ENCODE measurements at places on chromosomes 4 and X.

DNA sequence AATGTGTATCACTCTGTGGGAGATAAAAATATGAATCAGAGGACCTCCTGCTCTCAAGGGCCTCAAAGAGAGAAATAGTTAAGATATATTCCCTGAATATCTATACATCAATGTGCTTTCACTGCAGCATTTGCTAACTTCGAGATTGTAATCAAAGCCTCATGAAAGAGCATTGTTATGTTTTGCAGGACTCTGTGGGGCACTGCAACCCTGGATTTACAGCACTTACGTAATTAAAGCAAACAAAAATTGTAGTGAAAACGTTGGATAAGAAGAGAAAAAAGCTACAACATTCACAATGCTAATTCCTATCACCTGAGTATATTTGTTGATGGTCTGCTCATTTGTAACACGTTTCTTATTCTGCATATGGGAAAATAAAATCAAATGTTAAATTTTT, 48.0 kb downstream of the ETNPPL start:
- no peak for DNase-seq

- DNase-seq = no peak
Measured at GRCh38 chr4:154877110-154877760, 96.2 kb downstream of the RBM46 start.

DNA sequence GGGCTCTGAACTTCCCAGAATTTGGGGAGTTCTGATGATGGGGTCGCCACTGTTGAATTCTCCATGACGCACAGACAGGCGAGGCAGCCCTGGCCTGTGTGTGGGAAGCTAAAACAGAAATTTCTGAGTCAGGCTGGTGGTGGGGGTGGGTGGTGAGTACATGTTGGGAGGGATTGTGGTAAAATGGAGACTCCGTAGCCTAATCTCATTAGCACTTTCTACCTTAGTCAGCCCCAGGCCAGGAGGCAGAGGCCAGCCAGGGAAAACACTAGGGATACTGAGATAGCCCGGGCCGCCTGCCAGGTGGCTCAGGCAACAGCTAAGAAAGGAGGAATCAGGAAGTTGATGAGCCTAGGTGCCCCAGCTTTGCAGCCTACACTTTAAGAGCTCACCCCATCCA, 39.3 kb upstream of the NHSL2 start:
- DNase-seq = no peak

- no peak for DNase-seq
Measured at GRCh38 chr4:61583696-61584095, 383.6 kb downstream of the ADGRL3 start.

DNA sequence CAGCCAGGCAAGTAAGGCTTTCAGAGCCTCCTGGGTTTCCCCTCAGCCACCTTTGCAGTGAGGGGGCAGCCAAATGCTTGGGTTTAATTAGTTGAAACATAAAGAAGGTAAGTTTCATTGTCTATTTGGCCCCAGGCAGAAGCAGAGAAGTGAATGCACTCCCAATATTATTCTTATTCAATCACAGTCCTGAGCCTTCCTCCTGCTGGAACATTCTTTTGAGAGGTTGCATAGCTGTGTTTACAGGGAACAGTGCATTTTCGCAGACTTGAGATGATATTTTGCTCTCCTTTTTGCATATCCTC, 13.9 kb downstream of the SLC2A9 start:
- no peak for DNase-seq

- DNase-seq = no peak
Measured at GRCh38 chr4:43987331-43987944, 461.2 kb downstream of the KCTD8 start.

GRCh38 chr4:54659313-54659712, 1.6 kb downstream of the KIT start:
- DNase-seq = no peak

DNA sequence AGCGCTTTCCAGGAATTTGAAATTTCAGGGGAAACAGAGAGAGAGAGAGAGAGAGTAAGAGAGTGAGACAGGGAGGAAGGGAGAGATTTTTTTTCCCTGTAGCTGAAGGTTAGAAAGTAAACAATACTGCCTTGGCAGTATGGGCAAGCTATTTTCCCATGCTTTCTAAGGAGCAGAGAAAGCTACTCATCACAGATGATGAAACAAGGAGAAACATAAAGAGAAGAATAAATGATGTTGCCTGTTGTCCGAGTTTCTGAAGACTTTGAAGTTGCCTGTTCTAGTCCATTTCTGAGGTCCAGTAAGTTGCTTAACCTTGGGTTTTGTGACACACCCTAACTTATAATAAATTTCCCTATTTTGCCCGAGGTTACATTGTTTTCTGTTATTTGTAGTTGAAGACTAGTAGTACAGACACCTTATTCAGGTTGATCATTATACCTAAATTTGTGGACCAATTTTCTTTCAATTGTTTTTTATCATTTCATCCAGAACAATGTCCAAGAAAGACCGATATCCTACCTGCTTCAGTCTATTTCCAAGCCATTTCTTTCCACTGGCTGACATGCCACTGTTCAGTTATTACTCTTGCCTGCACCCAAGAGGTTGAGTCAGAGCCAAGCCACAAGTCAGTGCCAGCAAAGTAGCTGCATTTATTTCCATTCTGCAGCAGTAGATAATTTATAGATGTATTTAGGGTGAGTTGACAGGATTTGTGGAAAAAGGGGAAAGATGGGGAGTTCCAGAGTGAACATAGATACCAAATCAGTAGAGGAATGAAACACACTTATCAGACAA, 49.7 kb upstream of the SLC16A2 start:
- DNase-seq = no peak

GRCh38 chr4:122797405-122798094, 29.1 kb upstream of the FGF2 start:
- DNase-seq = no peak

DNA sequence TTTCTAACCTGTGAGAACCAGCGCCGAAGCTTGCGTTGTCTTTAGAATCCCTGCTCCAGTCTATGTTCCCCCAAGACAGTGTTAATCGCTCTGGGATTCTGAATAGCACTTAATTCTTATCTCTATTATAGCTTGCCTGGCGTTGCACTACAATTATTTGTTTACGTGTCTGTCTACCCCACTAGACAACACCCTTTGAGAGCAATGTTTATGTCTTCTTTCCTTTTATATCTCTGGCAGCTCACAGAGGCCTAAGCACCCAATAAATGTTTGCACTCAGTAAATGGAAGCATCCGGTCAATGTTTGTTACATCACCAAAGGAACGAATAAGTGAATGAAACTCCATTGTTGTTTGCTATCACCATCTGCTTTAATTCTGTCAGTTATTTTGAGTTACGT, 4.8 kb upstream of the NHS start:
- DNase-seq = no peak

DNA sequence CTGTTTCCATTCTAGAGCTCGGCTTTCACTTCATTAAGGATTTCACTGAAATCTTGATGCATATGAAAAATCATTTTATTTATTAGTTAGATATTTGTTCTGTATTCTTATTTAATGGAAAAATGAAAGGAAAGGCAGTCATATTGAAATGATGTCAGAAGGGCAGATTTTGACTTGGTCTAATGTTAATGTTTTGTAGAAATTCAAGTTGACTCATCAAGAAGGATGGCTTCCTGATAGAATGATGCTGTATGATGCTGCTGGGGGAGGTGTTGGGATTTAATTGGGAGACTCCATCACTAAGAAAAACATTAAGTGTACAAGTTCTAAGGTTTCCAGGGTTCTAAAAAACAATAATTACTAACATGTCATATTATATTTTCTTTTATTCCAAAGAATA, 204.8 kb downstream of the PDGFC start:
- no peak for DNase-seq

GRCh38 chr4:140595065-140595464, 26.3 kb upstream of the UCP1 start:
- DNase-seq = no peak

GRCh38 chr4:106602711-106603110, 234.1 kb upstream of the GIMD1 start:
- no peak for DNase-seq

- no peak for DNase-seq
Measured at GRCh38 chr4:74541667-74542066, 96.7 kb downstream of the AREG start.

DNA sequence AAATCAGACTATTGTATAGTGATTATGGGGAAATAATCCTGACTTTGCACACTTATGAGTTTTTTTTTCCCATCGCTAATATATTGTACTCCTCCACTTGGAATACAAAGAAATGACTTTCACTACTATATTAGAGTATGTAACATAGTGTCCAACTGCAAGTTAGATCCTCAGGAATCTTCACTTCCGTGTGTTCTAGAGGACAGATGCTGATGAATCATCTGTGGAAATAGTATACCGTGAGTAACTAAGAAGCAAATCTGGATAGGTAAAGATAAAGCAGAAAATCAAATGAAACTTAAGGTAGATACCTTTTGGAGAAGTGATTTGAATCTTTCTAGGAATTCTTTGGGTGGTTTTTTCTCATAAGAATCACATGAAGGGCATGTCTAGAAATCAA, 8.3 kb downstream of the IL21 start:
- no peak for DNase-seq

DNA sequence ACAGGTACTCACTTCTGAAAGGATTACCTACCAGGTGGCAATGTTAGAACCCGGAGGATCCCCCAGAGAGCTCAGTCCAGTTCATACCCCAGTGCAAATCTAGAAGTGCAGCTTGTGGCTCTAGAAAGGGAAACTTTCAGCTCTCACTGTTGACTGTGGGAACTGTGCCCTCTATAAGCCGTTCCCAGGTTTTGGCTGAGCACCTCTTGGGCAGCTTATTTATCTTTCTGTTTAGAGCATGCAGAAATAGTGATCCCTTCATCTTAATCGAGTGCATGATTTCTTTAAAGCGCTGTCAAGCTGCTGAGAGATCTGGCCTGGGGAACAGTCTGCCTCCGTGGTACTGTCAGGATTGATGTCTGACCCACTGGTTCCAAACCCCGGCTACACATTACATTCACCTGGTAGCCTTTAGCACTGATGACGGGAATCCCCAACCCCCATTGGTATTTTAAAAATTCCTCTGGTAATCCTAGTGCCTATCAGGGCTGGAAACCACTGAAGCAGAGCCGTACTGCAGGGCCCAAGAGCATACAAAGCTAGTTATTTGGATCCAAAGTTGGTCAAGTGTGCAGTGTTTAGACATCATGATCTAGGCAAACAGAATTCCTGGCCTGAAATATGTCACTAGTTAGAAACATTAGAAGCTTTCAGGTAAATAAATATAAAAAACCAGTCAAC, 103.2 kb downstream of the KLHL8 start:
- DNase-seq = no peak

DNA sequence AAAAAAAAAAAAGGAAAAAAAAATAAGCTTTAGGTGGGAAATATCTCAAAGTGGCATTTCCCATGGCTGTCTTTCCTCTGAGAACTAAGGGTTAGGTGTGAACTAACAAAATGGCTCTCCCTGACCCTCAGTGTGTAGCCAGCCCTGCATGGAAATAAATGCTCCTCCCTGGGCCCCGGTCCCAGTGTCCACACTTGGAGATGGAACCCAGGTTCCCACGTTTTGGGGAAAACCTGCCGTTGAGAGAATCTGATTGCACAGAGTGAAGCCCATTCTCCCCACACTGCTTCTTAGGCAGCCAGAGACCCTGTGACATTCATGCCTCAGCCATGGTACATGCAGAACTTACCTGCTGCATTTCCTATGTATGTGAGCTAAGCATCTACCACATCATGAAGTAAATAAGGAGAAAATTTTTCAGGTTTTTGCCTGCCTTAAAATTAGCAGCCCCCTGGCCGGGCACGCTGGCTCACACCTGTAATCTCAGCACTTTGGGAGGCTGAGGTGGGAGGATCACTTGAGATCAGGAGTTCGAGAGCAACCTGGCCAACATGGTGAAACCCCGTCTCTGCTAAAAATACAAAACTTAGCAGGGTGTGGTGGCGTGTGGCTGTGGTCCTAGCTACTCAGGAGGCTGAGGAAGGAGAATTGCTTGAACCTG, 34.5 kb downstream of the HTT-AS start:
- DNase-seq = no peak

- no peak for DNase-seq
Measured at GRCh38 chr4:25773358-25773757, 89.4 kb downstream of the SEL1L3 start.

- DNase-seq = no peak
Measured at GRCh38 chrX:111006116-111006515, 89.9 kb upstream of the PAK3 start.

DNA sequence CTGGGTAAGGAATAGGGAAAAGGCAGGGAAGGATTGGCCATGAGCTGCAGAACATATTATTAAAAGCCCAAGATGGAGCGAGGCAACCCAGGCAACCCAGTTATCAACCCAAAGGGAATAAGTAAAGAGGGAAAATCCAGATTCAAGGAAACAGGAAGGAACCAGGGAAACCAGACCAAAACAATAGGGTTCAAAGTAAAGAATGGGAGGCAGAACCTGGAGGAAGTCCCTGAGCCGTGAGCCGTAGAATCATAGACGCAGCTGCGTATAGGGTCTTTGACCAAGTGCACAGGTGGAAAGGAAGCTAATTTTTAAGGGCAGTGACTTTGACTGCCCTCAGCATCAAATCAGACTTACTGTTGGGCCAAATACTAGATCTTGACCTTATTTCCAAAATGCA, 98.5 kb upstream of the SRD5A3 start:
- DNase-seq = no peak

GRCh38 chrX:40962793-40963407, 122.3 kb upstream of the USP9X start:
- no peak for DNase-seq

DNA sequence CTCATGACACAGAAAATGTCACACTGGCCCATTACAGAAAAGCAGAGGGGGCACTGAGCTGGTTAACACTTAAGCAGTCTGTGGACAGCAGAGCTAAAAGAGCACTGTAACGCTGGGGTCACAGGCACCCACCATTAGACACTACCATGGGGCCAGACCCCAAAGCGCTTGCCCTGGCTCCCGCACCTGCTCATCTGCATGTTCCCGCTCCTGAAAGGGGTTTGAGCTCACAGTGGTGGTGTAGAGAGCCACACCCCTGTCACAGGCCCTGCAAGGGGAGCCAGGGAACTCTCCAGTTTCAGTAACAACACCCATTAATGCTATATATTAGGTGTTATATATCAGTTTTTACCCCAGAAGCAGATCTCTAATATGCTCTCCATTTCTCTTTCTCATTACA, 187.0 kb downstream of the ANKRD50 start:
- DNase-seq = no peak

DNA sequence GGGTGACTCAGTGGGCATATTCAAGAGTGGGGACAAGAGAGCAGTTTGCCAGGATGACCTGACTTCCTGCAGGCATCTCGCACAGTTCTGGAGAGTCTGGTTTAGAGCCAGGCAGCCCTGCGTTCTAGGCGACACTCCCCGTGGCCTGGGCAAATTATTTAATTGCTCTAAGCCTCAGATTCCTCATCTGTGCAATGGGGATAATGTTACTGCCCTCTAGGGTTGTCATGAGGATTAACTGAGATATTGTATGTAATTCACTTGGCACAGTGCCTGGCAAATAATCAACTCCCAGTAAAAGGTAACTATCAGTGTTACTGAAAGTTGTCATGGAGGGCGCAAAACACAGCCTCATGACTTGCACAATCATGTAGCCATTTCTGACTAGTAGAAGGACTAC, 48.8 kb upstream of the PITX2 start:
- no peak for DNase-seq

DNA sequence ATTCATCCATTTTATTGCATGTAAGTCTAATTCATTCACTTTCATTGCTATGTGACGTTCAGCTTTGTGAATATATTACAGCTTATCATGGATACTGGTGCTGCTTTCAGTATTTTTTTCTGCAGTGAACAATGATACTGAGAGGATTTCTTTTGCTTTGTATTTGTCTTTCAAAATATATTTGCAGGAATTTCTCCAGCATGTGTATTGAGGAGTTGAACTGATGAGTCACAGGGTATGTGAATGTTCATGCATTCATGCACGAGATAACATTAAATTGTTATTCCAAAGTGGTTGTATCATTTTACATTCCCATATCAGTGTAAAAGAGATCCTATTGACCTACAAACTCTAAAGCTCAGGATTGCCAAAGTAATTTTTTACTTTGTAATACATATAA, 283.8 kb upstream of the ARSJ start:
- DNase-seq = no peak
